Epithelial cell of prostate (primary cell): ENCODE measurements at places on chromosomes 5 and 9.

- no peak for DNase-seq
These were observed 84.2 kb downstream of the CHSY3 start for GRCh38 chr5:129988453-129988852.

DNA sequence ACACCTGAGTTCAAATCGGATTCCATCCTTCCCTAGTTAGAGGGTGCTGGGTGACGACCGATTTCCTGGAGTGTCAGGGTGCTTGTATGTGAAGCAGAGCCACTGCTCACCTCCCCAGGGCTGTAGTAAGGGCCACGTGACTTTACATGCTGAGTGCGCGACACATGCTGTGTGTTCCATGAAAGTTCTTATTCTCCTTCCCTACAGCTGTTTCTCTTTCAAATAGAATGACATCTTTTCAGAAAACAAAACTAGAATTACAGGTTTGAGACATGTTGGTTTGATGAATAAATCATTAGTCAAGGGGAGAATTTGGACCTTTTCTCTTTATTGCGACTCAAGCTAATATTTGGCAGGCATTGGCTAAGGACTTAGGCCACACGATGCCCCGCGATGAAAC, 113.1 kb downstream of the JMY start:
- peak; percentile 48 for DNase-seq

GRCh38 chr9:100990605-100991381, 37.7 kb upstream of the PLPPR1 start:
- no peak for DNase-seq

- no peak for DNase-seq
These were observed 2.7 kb upstream of the DNAJC25 start for GRCh38 chr9:111628411-111628810.

DNA sequence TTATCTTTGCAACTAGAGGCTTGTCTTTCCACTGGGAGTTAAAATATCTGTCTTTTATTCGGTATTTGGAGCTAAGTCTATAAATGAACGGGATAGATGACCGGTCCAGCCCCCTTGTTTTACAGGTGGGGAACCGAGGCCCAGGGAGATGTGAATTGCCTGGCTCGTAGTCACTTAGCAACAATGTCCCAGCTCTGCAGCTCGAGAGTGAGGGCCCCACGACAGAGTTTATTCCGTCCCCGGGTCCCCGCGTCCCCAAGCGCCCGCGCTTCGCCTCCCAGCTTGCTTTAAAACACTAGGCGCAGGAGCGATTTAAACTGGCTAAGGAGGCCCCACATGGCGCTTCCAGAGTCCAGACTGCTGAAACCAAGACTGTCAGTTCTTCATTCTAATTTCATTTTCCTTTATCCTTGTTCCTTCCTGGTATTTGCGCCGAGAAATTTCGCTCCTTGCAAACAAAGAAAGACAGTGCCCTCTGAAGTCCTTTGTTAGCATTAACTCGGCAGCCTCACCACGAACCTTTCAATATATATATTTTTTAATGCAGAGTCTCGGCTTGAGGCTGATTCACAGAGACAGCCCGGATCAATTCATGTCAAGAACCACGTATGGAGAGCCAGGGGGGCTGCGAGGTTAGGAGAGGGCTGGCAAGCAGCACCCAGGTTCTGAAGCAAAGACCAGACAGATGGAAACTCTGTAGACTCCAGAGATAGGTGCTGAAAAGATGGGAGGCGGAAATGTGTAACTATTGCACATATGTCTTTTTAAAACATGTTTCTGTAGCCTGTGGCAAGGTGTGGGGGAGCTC, 1.4 kb upstream of the ENC1 start:
- DNase-seq: no peak

GRCh38 chr5:167861129-167861927, 430.1 kb upstream of the WWC1 start:
- no peak for DNase-seq

DNA sequence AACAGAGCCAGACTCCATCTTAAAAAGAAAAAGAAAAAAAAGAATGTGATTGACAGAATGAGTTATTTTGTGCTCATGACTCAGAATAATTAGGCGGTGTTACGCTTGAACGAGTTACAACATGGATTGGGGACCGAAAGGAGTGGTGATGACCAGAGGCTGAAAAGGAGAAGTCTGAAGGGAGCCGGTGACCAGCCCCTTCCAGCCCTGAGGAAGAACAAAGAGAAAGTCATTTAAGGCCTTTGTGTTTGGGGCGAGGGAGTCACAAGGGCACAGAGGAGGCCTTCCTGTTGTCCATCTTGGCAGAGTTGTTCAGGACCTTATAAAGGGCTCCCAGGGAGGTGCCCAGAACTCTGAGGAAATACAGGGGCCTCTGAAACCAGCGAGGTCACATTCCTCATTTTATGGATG, 131.6 kb downstream of the GOLPH3 start:
- no peak for DNase-seq
